ENCODE measurements at places on chromosomes 6 and 20. TPM values are rescaled to one million over a fixed set of nuclear protein-coding genes. Genes with fewer than 3 reads are reported as not detected.

GRCh38 chr6:139016337-139017213 lies 12.0 kb upstream of the ABRACL start:
- DNase-seq: no peak

- DNase-seq: no peak
Measured at GRCh38 chr20:60882836-60883235, 369.2 kb upstream of the CDH4 start.

NR2E1 gene
- total RNA-seq: not detected

DACT2 gene
- total RNA-seq: 1.7 TPM
